ENCODE measurements at places on chromosomes 16 and 17. TPM values are rescaled to one million over a fixed set of nuclear protein-coding genes. Genes with fewer than 3 reads are reported as not detected.
A peak's percentile ranks its signal among the peaks of the same experiment; 100 is the strongest.

- no peak for DNase-seq
These were observed 127.8 kb downstream of the SDK2 start for GRCh38 chr17:73516431-73516830.

GRCh38 chr16:2223942-2224486 lies 623 bp downstream of the E4F1 start:
- peak; percentile 51 for DNase-seq

DNA sequence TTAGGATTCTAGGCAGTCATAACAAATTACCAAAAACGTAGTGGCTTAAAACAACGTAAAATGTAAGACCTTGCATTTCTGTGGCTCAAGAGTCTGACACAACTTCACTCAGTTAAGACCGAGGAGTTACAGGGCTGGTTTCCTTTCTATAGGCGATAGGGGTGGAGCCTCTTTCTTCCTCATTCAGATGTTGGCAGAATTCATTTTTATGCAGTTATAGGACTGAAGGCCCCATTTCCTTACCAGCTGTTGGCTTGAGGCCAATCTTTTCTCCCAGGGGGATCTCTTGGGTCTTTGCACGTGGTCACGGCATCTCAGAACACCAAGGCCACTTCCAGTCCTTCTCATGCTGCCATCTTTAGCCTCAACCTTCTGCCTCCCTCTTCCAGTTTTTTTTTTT lies 145.2 kb downstream of the KCNJ2 start:
- no peak for DNase-seq

DNA sequence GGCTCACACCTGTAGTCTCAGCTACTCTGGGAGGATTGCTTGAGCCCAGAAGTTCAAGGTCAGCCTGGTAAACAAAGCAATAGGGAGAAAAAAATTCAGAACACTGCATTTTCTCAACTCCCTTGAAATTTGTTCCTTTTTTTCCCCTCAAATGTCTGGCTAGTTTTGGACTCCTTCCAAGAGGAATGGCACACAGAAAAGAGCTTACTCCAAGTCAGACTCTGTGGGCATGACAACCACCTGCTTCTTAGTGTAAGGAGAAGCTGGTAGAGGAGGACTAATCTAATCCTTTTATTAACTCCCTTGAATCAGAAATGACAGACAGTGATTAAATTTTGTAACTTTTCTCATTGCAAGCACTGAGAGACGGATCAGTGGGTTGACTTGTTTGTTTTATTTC lies 27.9 kb upstream of the HYDIN start:
- no peak for DNase-seq

- DNase-seq: no peak
These were observed 364.4 kb downstream of the XYLT1 start for GRCh38 chr16:17106243-17106791.

GRCh38 chr17:54153423-54153822 lies 330.7 kb downstream of the KIF2B start:
- DNase-seq: no peak

- DNase-seq: no peak
These were observed 122.9 kb upstream of the CDH11 start for GRCh38 chr16:65244787-65245186.

GRCh38 chr17:66302761-66303626 lies 581 bp downstream of the PRKCA start:
- DNase-seq: peak; percentile 47

- no peak for DNase-seq
These were observed 45.3 kb downstream of the GRIN2A start for GRCh38 chr16:10136916-10137315.

DNA sequence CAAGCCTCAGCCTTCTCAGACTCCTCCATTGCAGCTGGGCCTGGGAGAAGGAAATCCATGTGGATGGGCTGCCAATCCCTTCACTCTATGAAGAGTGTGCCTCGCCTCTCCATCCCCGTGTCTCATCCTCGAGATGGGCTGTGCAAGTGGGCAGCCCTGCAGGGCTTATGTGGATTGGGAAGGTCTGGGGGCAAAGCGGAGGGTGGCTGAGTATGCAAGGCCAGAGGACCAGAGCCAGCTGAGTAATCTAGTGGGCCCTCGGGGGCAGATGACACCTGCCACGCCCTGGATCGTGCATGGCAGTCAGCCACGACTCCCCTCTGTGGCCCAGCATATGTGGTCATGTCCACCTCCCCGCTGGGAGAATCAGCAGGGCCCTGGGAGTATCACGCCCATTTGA lies 78.9 kb downstream of the IRX5 start:
- no peak for DNase-seq

- no peak for DNase-seq
These were observed 24.0 kb downstream of the CDIP1 start for GRCh38 chr16:4514606-4515005.

DNA sequence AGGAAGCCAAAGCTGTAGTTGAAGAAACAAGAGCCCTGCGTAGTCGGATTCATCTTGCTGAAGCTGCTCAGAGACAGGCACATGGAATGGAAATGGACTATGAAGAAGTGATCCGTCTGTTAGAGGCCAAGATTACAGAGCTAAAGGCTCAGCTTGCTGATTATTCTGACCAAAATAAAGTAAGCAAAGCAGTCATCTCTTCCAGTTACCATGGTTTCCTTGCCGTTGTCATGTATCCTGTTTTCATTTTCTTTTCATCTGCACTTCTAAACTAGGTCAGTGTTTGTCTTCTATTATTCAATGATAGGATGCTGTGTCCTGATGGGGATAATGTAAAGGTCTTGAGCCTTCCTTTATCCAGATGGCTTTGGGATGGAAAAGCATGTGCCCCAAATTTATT lies 104.3 kb downstream of the STXBP4 start:
- no peak for DNase-seq

DNA sequence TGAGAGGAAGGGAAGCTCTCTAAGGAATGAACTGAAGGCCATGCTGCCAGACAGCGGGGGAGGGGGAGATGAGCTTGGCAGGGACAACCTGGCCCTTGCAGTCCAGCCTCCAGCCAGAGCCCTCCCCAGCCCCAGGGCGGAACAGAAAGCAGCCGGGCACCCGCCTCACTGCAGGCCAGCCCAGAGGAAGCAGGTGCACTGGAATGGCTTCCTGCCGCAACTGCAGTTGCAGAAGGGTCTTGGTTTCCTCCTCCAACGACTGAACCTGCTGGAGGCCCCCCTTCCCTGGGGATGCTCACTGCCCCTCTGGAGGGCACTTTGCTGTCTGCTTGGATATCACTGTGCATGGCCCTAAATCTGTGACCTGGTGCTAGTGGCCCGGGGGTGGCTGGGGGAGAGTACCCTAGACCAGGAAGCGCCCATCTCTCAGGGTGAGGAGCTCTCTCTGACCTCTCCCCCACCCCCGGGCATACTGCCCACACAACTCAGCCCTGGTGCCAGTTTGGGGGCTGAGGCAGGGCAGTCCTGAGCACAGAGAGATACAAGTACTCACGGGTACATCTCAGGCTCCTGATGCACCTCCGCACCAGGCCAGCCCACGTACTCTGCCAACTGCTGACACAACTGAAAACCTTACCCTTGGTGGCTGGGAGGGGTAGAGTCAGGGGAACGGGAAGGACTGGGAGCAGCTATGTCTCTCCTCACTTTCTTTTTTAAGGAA lies 41.1 kb downstream of the MYO18A start:
- no peak for DNase-seq

GRCh38 chr16:1363501-1364041 lies 11.8 kb downstream of the GNPTG start:
- DNase-seq: peak; percentile 44

GRCh38 chr17:74391771-74392170 lies 24.5 kb downstream of the GPR142 start:
- DNase-seq: no peak

- no peak for DNase-seq
These were observed 365.4 kb downstream of the WWOX start for GRCh38 chr16:78464833-78465232.

GRCh38 chr17:31320791-31321190 lies 631 bp downstream of the EVI2A start:
- DNase-seq: no peak

DNA sequence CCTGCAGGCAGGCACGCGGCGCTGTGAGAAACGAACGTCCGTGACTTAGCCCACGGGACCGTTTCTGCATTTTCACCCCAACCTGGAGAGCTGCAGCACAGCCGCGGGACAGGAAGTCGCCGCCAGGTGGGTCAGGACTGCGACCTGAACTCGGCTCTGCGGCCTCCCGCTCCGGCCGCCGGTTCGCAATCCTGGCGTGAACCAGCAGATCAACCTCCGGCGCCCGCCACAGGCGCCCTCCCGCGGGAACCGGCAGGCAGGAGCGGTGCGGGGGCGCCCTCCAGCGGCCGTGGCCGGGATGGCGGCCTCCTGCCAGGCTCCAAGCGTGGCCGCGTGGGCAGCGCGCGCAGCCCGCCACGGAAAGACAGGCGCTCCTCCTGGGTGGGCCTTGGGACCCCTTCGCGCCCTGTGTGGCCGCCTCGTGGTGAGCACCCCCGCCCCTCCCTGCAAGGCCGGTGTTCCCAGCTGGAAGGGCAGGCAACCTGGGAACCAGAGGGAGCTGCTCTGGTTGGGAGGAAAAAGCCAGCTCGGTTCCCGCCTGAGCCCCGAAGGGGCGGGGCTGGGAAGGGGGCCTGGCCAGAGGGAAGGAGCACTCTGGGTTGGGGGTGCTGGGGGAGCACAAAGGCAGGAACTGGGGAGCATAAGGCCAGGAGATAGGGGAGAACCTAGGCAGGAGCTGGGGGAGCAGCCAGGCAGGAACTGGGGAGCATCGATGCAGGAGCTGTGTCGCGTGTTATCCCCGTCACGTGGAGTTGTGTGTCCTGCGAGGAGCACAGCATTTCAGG lies 28.2 kb downstream of the ACTG1 start:
- peak; percentile 69 for DNase-seq

- peak; percentile 26 for DNase-seq
These were observed 1.3 kb downstream of the GNGT2 start for GRCh38 chr17:49209061-49209571.

- DNase-seq: peak; percentile 69
These were observed 27.1 kb upstream of the SNN start for GRCh38 chr16:11640987-11641817.

GRCh38 chr17:7834957-7835813 lies 1.2 kb downstream of the KDM6B start:
- peak; percentile 98 for DNase-seq

GRCh38 chr17:28763804-28764266 lies 20.0 kb downstream of the TRAF4 start:
- peak; percentile 52 for DNase-seq

- DNase-seq: no peak
These were observed 25.3 kb downstream of the NXPH3 start for GRCh38 chr17:49600949-49601348.

- DNase-seq: peak; percentile 93
These were observed 7.6 kb upstream of the TNRC6A start for GRCh38 chr16:24721830-24722238.

GRCh38 chr17:79506150-79506870 lies 104.5 kb downstream of the RBFOX3 start:
- DNase-seq: no peak

GRCh38 chr17:66567234-66568170 lies 265.1 kb downstream of the PRKCA start:
- peak; percentile 68 for DNase-seq

DNA sequence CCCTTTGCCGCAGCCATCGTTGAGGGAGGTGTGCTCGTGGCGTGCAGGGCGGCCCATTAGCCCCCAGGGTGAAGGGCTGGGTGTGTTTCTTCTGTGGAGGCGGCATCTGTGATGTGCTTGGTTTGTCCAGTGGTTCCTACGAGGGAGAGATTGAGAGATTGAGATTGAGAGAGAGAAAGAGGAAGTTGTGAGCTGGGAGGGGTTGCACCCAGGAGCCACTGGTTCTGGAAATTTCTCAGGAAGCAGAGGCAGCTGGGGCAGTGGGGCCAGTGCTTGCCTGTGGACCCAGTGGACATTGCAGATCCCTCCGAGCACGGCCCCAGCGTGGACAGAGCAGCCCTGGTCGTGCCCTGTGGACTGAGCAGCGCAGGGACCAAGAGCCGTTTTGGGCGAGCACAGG lies 72.0 kb upstream of the ZNF750 start:
- DNase-seq: no peak

- peak; percentile 81 for DNase-seq
These were observed 86.4 kb downstream of the NOG start for GRCh38 chr17:56679777-56680422.

- peak; percentile 97 for DNase-seq
These were observed 1.3 kb upstream of the SLC46A1 start for GRCh38 chr17:28407130-28407973.

- no peak for DNase-seq
These were observed 20.5 kb downstream of the VMP1 start for GRCh38 chr17:59727817-59728533.

- DNase-seq: no peak
These were observed 85.4 kb upstream of the CLEC18A start for GRCh38 chr16:69865701-69866100.

DNA sequence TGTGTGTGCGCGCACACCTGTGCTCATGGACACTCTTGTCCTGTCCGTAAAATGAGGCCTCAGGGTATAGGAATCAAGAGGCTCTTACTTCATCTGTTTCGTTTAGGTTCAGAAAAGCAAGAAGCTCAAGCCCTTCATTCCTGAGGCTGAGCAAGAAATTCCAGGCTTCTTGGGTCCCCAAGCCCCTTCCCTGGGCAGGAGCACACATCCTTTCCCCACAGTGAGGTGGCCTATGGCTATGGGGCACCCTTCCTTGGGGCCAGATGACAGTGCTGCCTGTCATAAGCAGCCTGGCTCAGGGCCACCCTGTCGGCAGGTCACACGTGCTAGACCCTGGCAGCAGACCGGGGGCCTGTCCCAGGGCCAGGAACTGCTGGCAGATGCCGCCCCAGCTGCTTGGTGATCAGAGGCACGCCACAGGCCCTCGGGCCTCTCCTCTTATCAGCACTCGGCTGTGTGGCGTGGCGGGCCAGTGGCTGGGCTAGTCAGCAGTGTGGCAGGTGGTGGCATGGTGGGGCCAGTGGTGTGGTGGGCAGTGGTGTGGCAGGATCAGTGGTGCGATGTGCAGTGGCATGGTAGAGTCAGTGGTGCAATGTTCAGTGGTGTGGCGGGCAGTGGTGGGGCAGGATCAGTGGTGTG lies 50.2 kb downstream of the NKD1 start:
- DNase-seq: no peak

The ERAL1 gene
- 53.2 TPM for total RNA-seq

The CLEC19A gene
- under 0.01 TPM for total RNA-seq

The TCAP gene
- 0.33 TPM for total RNA-seq

The PRCD gene
- not detected for total RNA-seq

The DNAH9 gene
- 0.12 TPM for total RNA-seq

The CA7 gene
- not detected for total RNA-seq

The SCPEP1 gene
- total RNA-seq: 142 TPM

The KRTAP9-4 gene
- not detected for total RNA-seq

The UNKL gene
- total RNA-seq: 8.4 TPM

The FOXL1 gene
- 8.0 TPM for total RNA-seq

The HBM gene
- not detected for total RNA-seq

The ACE gene
- 3.0 TPM for total RNA-seq

The SOST gene
- not detected for total RNA-seq

The FNDC8 gene
- total RNA-seq: not detected

The SERPINF2 gene
- total RNA-seq: 1.7 TPM

The ITGAD gene
- total RNA-seq: not detected

The TMC5 gene
- total RNA-seq: 0.33 TPM

The PRSS8 gene
- total RNA-seq: 43.7 TPM

The CDH11 gene
- 61.7 TPM for total RNA-seq

The SMIM22 gene
- total RNA-seq: not detected

The PIK3R6 gene
- total RNA-seq: not detected

The NUDT7 gene
- 5.1 TPM for total RNA-seq
